ENCODE measurements at places on chromosomes 5 and 9.

- DNase-seq, result no peak
These were observed 37.4 kb downstream of the ARHGEF37 start for GRCh38 chr5:149618581-149619248.

DNA sequence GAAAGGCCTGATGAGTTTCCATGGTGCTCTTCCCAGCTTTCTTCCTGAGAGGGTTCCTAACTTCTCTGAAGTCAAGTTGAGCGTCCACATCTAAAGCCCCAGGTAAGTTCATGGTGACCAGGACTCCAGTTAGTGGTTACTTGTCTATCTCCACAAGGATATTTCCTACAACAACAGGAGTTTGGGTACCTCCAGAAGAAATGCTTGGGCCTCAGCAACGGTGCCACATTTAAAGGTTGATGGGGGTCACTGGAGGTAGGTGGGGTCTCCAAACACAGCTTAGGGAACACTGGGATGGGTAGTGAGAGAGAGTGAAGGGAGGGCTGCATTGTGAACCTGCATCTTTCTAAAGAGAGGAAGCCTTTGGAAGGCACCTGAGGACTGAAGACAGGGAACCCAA, 123.4 kb downstream of the BOD1 start:
- no peak for DNase-seq

DNA sequence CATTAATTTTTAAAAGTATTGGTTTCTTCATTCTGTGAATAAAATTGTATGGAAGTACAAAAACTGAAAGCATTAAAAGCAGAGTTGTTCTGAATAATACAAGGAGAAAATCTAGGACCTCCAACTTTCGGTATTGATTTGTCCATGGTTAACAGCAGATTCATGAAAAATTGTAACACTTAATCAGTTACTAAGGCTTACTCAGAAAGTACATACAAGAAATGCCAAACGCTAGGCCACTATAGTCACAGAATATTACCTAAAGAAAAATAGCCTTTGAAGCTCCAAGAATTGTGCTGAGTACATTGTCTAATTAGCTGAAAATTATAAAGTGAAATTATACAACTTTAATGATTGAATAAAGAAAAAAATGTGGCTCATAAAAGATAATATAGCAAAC, 271.7 kb downstream of the PTPRD start:
- DNase-seq, result no peak

DNA sequence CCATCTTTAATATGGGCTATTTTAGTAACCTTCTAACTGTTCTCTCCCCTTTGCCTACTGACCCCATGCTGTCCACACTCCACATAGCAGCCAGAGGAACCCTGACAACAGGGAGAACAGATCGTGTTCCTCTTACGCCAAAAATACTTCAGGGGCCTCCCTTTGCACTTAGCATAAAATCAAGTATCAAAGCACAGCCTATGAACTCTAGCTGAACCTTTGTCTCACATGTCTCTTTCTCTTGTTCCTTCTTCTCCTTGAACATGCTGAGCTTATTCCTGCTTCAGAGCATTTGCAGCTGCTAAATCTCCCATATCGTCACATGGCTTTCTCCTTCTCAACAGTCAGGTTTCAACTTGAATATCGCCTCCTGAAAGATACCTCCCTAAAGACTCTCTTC, 698.8 kb upstream of the C9orf72 start:
- DNase-seq, result no peak

DNA sequence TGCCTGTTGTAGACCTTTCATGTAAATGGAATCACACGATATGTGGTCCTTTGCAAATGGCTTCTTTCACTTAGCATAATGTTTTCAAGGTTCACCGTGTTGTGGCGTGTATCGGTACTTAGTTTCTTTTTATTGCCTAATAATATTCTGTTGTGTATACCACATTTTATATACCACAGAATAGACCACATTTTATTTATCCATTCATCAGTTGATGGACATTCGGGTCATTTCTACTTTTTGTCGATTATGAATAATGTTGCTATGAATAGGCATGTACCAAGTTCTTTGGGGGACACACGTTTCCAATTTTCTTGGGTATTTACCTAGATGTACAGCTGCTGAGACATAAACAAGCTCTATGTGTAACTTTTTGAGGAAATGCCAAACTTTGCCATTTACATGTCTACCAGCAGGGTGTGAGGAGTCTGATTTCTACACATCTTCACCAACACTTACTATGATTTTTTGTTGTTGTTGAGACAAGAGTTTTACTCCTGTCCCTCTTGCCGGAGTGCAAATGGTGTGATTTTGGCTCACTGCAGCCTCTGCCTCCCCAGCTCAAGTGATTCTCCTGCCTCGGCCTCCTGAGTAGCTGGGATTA, 144.7 kb downstream of the RGS3 start:
- no peak for DNase-seq

GRCh38 chr5:36417221-36417620, 115.5 kb upstream of the RANBP3L start:
- DNase-seq, result no peak

GRCh38 chr9:89426384-89426961, 71.4 kb downstream of the SEMA4D start:
- no peak for DNase-seq

GRCh38 chr5:180390441-180391190, 37.5 kb upstream of the GFPT2 start:
- DNase-seq, result no peak

GRCh38 chr5:176134529-176135223, 103.5 kb upstream of the SIMC1 start:
- DNase-seq, result no peak

- peak; percentile 73 for DNase-seq
These were observed 2.6 kb downstream of the OLFML2A start for GRCh38 chr9:124779368-124780059.

DNA sequence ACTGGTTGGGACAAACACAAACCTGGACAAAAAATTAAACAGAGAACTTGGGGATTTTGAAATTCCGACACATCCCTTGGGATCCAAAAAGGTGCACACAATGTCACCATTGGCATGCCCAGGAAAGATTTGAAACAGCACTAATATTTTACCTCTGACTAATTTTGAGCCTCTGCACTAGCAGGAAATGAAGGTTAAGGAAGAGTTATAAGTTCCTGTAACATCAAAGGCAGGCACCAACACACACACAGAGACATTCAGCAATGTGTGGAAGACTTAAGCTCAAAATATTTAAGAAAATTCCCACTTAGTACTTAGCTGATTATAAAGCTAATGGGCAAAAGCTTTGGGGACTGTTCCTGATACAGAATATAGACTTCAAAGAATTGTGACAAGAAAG, 247.0 kb downstream of the CDH9 start:
- DNase-seq, result no peak

GRCh38 chr5:101024299-101024698, 121.2 kb upstream of the ST8SIA4 start:
- DNase-seq, result no peak
